ENCODE measurements at places on chromosomes 3 and 15.

DNA sequence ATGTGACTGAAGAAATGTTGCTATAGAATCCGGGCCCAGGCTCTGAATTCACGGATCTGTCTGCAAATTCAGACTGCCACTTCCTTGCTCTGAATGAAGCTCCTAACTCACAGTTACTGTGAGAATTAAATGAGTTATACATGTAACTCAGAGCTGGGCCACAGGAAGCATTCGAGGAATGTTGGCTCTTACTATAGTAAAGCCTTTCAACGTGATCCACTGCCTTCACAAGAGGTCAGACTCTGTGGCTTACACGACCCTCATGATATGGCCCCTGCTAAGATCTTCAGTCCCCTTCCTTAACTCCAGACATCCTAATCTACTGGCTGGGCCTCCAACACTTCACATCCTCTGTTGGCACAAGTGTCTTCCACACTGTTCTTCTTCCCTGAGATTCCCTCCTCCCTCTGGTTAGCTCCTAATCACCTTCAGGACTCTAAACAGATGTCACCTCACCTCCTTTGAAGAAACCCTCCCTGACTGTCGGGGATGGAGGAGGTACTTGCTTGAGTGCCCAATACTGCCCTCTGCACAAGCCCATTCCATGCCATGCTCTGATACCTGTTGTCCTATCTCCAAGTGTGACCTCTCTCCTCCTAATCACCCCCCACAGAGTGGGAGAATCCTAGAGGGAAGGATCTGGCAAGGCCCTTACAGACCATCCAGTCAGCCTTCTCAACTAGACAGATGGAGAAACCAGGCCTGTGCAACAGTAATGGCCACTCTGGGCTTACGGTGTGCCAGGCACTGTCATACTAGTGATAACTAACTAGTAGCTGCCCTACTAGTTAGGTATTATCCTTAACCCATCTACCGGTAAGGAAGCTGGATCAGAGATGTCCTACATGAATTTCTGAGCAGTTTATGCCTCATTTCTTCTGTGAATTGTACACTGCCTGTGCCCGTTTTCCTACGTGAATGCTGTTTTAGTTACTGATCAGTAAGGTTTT lies 1.3 kb downstream of the ACTR8 start:
- peak; percentile 40 for DNase-seq

GRCh38 chr3:48656061-48656840 lies 6.4 kb downstream of the CELSR3 start:
- no peak for DNase-seq

GRCh38 chr3:41159588-41160189 lies 39.6 kb upstream of the CTNNB1 start:
- no peak for DNase-seq

DNA sequence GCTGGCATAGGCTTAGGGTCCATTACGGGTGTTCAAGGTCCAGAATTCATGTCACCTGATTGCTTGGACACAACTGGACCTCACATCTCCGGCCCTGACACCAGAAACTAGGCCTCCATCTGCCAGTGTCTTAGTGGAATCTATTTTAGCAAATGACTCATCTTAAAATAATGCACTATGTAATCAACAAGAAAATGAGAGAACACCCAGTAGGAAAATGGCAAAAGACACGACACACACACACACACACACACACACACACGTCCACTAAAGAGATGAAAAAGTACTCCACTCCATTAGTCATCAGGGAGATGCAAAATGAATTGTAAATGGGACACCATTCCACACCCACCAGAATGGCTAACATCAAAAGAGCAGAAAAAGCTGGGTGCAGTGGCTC lies 11.2 kb downstream of the APBA2 start:
- DNase-seq, result no peak

GRCh38 chr15:72042054-72042453 lies 75.9 kb downstream of the MYO9A start:
- DNase-seq, result no peak

DNA sequence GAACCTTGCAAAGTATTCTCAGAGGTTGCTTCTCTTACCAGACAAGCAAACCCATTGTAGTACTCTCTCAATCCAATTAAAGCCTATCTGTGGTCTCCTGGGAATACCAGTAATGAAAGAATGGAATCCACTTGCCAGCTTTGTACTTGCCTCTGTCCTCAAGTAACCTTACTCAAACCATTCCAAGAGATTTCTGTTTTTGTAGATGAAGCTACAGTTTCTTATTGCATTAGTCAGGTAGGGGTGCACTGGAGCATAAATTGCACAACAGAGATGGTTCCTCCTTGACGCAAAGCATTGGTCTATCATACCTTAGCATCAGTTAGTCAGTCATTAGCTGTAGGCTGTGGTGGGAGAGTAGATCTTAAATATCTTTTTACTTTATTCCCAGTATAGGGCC lies 52.9 kb downstream of the BTLA start:
- peak; percentile 97 for DNase-seq

- no peak for DNase-seq
Observed at GRCh38 chr15:44075535-44075934, 119.5 kb downstream of the FRMD5 start.
